ENCODE measurements at places on chromosomes 3 and 15. TPM values are rescaled to one million over a fixed set of nuclear protein-coding genes. Genes with fewer than 3 reads are reported as not detected.

Gene ZKSCAN7
- total RNA-seq, result 2.9 TPM

Gene SELENOT
- 167 TPM for total RNA-seq

Gene RAD51
- total RNA-seq, result 0.53 TPM

Gene PROK2
- not detected for total RNA-seq

Gene IL5RA
- total RNA-seq, result not detected

Gene PLCH1
- total RNA-seq, result 0.26 TPM

Data from bronchial epithelial cell (primary cell).